ENCODE measurements at places on chromosomes 13 and 19.

GRCh38 chr13:30373727-30374126, 48.6 kb upstream of the UBE2L5 start:
- H3K4me1 ChIP-seq: peaks cover 11% of the 10 kb centered on the region
- DNase-seq: no peak
- no peaks in the 10 kb centered on the region for H3K36me3 ChIP-seq
- H3K27ac ChIP-seq: no peak overlapping the region
- H3K4me3 ChIP-seq: no peak overlapping the region

DNA sequence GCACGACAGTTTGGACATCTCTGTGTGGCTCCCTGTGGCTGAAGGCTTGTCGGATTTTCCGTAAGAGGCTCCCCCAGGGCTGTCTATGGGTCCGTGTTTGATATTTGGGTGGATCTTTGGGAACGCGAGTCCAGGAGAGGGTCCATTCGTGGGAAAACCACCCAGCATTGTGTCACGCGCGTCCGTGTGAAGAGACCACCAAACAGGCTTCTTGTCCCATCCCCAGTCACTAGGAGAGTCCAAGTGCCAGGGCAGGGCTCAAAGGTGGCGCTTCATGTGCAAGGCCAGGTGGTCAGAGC, 2.4 kb downstream of the KLF1 start:
- H3K27ac ChIP-seq: no peak overlapping the region
- DNase-seq: no peak
- H3K27me3 ChIP-seq: peaks cover 34% of the 10 kb centered on the region
- H3K4me1 ChIP-seq: peaks cover 5% of the 10 kb centered on the region
- H3K36me3 ChIP-seq: no peaks in the 10 kb centered on the region

DNA sequence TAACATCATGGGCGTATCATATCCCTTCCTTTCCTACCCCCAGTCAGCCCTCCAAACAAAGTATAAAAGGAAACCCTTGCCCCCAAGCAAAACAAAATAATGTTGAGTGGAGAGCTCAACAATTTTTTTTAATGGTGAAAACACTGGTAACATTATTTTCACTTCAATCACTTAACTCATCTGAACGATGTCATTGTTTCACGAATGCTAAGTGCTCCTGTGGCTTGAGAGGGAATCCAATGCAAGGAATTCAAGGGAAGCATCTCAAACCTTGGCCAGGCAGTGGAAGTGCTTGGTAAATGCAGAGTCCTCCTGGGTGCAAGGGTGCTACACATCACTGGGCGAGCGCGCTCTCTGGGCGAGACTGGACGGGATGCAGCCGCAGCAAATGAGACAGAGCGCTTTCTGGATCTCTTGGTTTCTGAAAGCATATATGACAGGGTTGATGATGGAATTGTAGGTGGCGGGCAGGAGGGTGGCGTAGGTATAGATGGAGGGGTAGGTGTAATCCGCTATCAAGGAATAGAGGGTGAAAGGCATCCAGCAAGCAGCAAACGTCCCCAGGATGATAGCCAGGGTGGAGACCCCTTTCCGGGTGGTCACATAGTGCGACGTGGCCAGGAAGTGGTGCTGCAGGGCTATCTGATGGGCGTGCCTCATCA, 2.0 kb downstream of the GPR12 start:
- H3K27me3 ChIP-seq: peaks cover 73% of the 10 kb centered on the region
- peaks cover 4% of the 10 kb centered on the region for H3K4me1 ChIP-seq
- H3K27ac ChIP-seq: no peak overlapping the region
- H3K4me3 ChIP-seq: no peak overlapping the region
- no peaks in the 10 kb centered on the region for H3K36me3 ChIP-seq

GRCh38 chr13:101449790-101450748, 2.4 kb upstream of the ITGBL1 start:
- H3K27me3 ChIP-seq: no peaks in the 10 kb centered on the region
- no peak for DNase-seq
- H3K36me3 ChIP-seq: no peaks in the 10 kb centered on the region
- no peak overlapping the region for H3K4me3 ChIP-seq
- no peaks in the 10 kb centered on the region for H3K4me1 ChIP-seq

- no peak overlapping the region for H3K4me3 ChIP-seq
- H3K27ac ChIP-seq: no peak overlapping the region
Observed at GRCh38 chr19:1524287-1524971, 552 bp downstream of the PLK5 start.

DNA sequence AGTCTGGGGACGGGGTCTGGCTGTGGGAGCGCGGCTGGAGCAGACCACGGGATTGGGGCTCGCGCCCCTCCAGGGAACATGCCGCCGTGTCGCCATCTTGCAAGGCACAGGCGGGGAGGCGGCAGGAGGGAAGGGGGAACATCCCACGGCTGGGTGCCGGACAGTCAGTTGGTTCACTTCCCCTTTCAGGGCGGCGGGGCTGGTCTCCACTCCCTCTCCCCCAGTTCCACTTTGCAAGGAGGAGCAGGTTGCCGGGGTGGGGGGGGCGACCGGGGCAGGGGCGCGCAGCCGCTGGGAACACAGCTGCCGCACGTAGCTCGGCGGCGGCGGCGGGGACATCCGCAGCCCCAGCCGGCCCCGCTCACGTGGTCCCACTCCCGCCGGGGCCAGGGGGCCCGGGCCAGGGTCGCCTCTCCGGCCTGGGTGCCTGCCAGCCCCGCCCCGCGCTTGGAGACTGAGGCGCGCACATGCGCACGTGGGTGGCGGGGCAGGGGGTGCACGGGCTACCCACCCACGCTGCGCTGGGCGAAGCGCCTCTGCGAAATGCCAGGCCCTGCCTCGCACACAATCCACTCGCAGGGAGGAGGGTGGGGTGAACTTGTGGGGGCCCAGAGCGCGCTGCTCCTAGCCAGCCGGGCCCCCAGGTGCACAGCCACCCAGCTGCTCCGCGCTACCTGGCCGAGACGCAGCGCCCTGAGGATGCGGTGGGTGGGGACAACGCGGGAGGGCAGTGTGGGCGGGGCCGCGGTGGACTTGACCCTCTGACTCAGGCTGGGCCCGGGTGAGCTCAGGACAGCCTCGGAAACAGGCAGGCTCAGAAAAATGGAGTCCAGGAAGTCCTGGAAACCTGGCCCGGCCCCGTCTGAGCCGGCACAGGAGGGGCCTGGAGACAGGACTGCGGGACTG, 6.4 kb downstream of the KLF16 start:
- no peaks in the 10 kb centered on the region for H3K36me3 ChIP-seq
- H3K4me1 ChIP-seq: peaks cover 73% of the 10 kb centered on the region
- no peaks in the 10 kb centered on the region for H3K27me3 ChIP-seq
- peak overlapping the region; percentile 97 for H3K27ac ChIP-seq

- no peak overlapping the region for H3K27ac ChIP-seq
- H3K4me3 ChIP-seq: no peak overlapping the region
- no peaks in the 10 kb centered on the region for H3K4me1 ChIP-seq
Observed at GRCh38 chr13:111460548-111461444, 140.4 kb downstream of the TEX29 start.

- no peak for DNase-seq
- H3K27me3 ChIP-seq: no peaks in the 10 kb centered on the region
- no peak within 1 kb of the TSS for H3K27ac ChIP-seq
- H3K36me3 ChIP-seq: no peaks in the 10 kb centered on the region
Observed at GRCh38 chr19:54063350-54064116, at the start of gene VSTM1. Gene VSTM1, minus strand, starts transcription at chr19:54063897. Its CDS starts 120 bp downstream, at chr19:54063777.

DNA sequence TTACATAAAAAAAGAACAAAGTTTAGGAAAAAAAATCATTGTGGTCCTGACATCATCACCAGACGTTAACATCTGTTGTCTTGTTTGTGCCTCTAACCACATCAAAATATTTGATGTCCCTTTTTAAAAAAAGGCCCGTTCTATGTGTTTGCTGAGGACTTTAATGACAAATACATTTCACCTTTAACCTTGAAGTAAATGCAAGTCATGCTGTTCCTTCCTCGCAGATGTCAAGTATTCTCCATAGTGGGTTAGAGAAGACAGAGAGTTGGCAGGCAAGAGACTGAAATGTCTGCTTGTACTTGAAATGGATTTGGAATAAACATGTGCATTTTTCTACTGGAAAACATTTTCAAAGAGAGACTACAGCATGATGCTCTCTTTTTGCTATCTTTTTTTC, 134.9 kb downstream of the FGF9 start:
- DNase-seq: no peak
- no peaks in the 10 kb centered on the region for H3K27me3 ChIP-seq
- no peak overlapping the region for H3K4me3 ChIP-seq
- no peaks in the 10 kb centered on the region for H3K36me3 ChIP-seq
- no peaks in the 10 kb centered on the region for H3K4me1 ChIP-seq

GRCh38 chr13:39967199-39967959, 311.9 kb downstream of the COG6 start:
- H3K36me3 ChIP-seq: no peaks in the 10 kb centered on the region
- H3K4me3 ChIP-seq: no peak overlapping the region
- DNase-seq: no peak
- no peaks in the 10 kb centered on the region for H3K27me3 ChIP-seq
- no peak overlapping the region for H3K27ac ChIP-seq

- no peak overlapping the region for H3K27ac ChIP-seq
- no peaks in the 10 kb centered on the region for H3K4me1 ChIP-seq
- DNase-seq: no peak
- H3K27me3 ChIP-seq: peaks cover 74% of the 10 kb centered on the region
- H3K36me3 ChIP-seq: no peaks in the 10 kb centered on the region
Observed at GRCh38 chr13:99892196-99892613, 79.4 kb downstream of the ZIC5 start.

GRCh38 chr19:38741670-38742069, 2.6 kb downstream of the CAPN12 start:
- no peaks in the 10 kb centered on the region for H3K36me3 ChIP-seq
- no peaks in the 10 kb centered on the region for H3K27me3 ChIP-seq
- H3K27ac ChIP-seq: no peak overlapping the region
- no peak overlapping the region for H3K4me3 ChIP-seq
- H3K4me1 ChIP-seq: peaks cover under 1% of the 10 kb centered on the region

DNA sequence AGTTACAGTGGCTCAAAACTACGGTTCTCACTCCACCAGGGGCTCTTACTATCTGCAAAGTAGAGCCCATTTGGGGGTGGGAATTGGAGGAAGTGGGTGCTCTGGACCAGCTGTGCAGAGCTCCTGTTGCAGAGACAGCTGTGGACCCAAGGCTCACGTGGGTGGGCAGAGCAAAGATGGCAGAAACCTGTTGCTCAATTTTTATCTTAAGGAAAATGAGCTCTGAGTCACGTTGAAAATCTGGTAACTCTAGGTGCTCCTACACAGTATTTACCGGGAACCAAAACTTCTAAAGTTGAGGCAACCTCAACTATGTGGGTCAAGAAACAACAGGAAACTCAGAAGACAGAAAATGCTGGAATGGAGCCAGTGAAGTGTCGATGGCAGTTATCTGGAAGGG, 30.2 kb upstream of the SLC15A1 start:
- no peak overlapping the region for H3K4me3 ChIP-seq
- H3K36me3 ChIP-seq: no peaks in the 10 kb centered on the region
- no peak overlapping the region for H3K27ac ChIP-seq
- no peaks in the 10 kb centered on the region for H3K4me1 ChIP-seq
- no peak for DNase-seq

DNA sequence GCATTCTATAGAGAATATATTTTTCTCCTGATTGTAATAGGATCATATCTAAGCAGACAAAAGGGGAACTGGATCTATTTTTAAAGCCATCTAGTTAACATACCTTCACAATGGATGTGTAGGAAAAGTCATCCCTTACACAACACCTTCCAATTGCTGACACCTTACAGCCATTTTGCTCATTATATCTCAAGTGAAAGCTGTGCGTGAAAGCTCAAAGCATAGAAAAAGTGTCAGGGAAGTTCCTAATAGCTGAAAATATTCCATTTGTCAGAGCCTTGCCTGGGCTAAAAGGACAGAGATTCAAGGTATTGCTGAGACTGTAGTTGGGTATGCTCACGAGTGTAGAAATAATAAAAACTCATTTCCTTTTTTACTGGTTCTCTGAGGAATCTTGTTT, 340.6 kb upstream of the KLHL1 start:
- H3K27me3 ChIP-seq: no peaks in the 10 kb centered on the region
- DNase-seq: no peak
- no peak overlapping the region for H3K27ac ChIP-seq
- H3K4me3 ChIP-seq: no peak overlapping the region

- no peaks in the 10 kb centered on the region for H3K27me3 ChIP-seq
- no peaks in the 10 kb centered on the region for H3K4me1 ChIP-seq
- no peak overlapping the region for H3K27ac ChIP-seq
- no peak overlapping the region for H3K4me3 ChIP-seq
- no peak for DNase-seq
- no peaks in the 10 kb centered on the region for H3K36me3 ChIP-seq
Observed at GRCh38 chr13:90979059-90979458, 368.4 kb upstream of the MIR17HG start.

GRCh38 chr19:15379999-15380647, 536 bp upstream of the AKAP8 start:
- peaks cover 31% of the 10 kb centered on the region for H3K4me1 ChIP-seq
- H3K36me3 ChIP-seq: no peaks in the 10 kb centered on the region
- peak overlapping the region; percentile 93 for H3K27ac ChIP-seq
- no peaks in the 10 kb centered on the region for H3K27me3 ChIP-seq
- H3K4me3 ChIP-seq: peak overlapping the region; percentile 62

DNA sequence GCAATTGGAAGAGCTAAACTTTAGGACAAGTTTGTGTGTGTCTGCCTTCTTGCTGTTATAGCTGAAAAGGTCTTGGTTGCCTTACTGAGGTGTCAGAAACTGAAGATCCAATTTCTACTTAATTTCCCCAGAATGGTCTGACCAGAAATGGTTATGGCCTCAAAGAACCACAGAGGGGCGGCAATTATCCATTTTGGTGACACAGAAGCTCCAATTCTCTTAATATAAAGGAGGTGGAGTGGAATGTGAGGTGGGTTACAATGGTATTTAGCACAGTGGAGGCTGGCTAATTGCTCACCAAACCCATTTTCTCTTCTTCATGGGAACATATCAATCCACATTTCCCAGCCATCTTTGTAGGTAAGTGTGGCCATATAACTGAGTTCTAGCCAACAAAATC, 1157.2 kb downstream of the OLFM4 start:
- H3K36me3 ChIP-seq: no peaks in the 10 kb centered on the region
- H3K27ac ChIP-seq: no peak overlapping the region
- peak; percentile 11 for DNase-seq
- H3K4me3 ChIP-seq: no peak overlapping the region

DNA sequence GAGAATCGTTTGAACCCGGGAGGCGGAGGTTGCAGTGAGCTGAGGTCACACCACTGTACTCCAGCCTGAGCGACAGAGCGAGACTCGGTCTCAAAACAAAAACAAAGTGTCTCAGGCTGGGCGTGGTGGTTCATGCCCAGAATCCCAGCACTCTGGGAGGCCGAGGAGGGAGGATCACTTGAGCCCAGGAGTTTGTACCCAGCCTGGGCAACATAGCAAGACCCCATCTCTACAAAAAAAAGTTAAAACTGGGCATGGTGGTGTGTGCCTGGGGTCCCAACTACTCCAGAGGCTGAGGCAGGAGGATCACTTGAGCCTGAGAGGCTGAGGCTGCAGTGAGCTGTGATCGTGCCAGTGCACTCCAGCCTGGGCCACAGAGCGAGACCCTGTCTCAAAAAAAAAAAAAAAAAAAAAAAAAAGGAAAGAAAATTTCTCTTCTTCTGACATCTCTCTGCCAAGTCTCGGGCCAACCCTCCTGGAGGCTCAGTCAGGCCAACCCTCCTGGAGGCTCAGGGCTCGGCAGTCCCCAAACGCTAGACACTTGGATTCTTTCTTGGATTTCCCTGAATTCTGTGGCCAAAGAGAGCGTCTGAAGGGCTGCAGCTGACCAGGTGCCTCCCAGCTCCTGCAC, 26.3 kb downstream of the ARID3A start:
- H3K36me3 ChIP-seq: no peaks in the 10 kb centered on the region
- H3K27ac ChIP-seq: peak overlapping the region; percentile 100
- H3K4me3 ChIP-seq: no peak overlapping the region

GRCh38 chr19:38745316-38745715, 1.0 kb upstream of the CAPN12 start:
- no peaks in the 10 kb centered on the region for H3K4me1 ChIP-seq
- no peak overlapping the region for H3K4me3 ChIP-seq
- no peaks in the 10 kb centered on the region for H3K27me3 ChIP-seq

- no peaks in the 10 kb centered on the region for H3K36me3 ChIP-seq
- no peaks in the 10 kb centered on the region for H3K4me1 ChIP-seq
- H3K27me3 ChIP-seq: no peaks in the 10 kb centered on the region
Observed at GRCh38 chr13:21413013-21413412, 46.1 kb downstream of the ZDHHC20 start.

Measured in hepatocyte (in vitro differentiated cells).